ENCODE measurements at places on chromosomes 5 and 9. TPM values are rescaled to one million over a fixed set of nuclear protein-coding genes. Genes with fewer than 3 reads are reported as not detected.

- peaks cover 60% of the 10 kb centered on the region for H3K4me1 ChIP-seq
- DNase-seq, result peak; percentile 36
- H3K27ac ChIP-seq, result no peak overlapping the region
- peaks cover 3% of the 10 kb centered on the region for H3K36me3 ChIP-seq
- no peaks in the 10 kb centered on the region for H3K27me3 ChIP-seq
These were observed 37.4 kb downstream of the CAMK4 start for GRCh38 chr5:111261610-111262009.

DNA sequence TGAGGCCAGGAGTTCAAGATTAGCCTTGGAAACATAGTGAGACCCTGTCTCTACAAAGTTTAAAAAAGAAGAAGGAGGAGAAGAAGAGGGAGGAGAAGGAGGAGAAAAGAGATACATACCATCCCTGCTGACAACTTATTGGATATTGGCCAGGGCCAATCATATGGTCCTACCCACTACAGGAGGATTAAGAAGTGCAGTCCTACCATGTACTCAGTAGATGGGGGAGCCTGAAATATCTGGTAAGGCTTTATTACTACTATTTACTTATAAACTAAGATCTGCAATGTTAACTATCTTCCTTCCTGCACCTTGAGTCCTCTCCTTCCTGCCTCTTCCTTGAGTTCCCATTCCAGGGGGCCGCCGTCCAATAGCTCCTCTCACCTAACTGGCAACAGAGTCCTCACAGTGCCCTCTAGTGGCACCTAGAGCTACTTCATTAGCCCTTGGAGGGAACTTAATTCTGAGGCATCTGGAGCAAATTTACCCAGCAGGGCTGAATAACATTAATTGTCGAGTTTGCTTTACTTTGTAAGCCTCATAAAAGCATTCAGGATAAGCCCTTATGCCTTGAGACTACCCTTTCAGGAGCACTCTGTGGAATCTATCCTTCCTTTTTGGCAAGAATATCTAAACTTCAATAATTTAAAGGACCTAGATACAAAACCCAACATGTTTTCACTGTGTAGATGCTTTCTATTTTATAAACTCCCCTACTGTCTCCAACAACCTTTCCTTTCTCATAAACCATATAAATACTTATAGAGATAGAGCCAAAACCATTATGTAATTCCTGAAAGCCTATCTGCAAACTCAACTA lies 39.1 kb upstream of the RANBP6 start:
- no peak overlapping the region for H3K4me3 ChIP-seq
- no peaks in the 10 kb centered on the region for H3K4me1 ChIP-seq

- H3K36me3 ChIP-seq, result peaks cover 41% of the 10 kb centered on the region
- DNase-seq, result no peak
- no peaks in the 10 kb centered on the region for H3K27me3 ChIP-seq
- no peak overlapping the region for H3K4me3 ChIP-seq
- no peaks in the 10 kb centered on the region for H3K4me1 ChIP-seq
These were observed 20.2 kb upstream of the F2RL2 start for GRCh38 chr5:76643371-76643770.

DNA sequence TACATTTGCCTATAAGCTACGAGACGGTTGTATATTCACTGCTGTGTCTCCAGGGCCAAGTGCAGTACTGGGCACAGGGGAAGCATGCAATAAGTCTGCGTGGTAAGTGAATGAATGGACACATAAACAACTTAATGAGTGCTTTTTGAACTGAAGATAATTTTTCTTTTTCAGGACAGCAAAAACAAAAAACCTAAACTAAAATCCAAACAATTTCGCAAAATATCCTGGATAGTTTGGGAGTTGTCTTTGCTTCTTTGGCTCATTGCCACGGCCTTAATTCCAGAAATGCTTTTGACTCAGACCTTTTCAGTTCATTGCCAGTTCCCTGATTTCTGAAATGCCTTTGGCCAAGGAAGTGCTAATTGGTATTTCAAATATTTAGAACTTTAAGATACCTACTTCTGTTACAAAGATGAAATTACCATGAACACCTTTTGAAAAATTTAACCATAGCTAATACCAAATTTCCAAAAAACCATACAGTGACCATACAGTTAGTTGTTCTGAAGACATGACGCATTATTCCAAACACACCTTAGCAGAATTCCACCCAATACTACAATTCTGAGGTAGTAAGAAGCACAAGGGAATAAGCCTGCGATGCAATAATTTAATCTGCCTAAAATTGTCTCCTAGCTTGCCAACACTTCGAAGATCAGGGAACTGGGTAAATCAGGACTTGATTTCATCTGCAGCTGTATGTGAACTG lies 42.8 kb downstream of the TEK start:
- H3K27ac ChIP-seq, result no peak overlapping the region
- H3K4me3 ChIP-seq, result no peak overlapping the region
- no peaks in the 10 kb centered on the region for H3K36me3 ChIP-seq
- H3K4me1 ChIP-seq, result no peaks in the 10 kb centered on the region
- H3K27me3 ChIP-seq, result no peaks in the 10 kb centered on the region

GRCh38 chr5:73686912-73687311 lies 60.9 kb downstream of the ARHGEF28 start:
- no peaks in the 10 kb centered on the region for H3K4me1 ChIP-seq
- no peaks in the 10 kb centered on the region for H3K27me3 ChIP-seq
- no peak for DNase-seq
- H3K27ac ChIP-seq, result no peak overlapping the region
- no peak overlapping the region for H3K4me3 ChIP-seq
- H3K36me3 ChIP-seq, result no peaks in the 10 kb centered on the region

DNA sequence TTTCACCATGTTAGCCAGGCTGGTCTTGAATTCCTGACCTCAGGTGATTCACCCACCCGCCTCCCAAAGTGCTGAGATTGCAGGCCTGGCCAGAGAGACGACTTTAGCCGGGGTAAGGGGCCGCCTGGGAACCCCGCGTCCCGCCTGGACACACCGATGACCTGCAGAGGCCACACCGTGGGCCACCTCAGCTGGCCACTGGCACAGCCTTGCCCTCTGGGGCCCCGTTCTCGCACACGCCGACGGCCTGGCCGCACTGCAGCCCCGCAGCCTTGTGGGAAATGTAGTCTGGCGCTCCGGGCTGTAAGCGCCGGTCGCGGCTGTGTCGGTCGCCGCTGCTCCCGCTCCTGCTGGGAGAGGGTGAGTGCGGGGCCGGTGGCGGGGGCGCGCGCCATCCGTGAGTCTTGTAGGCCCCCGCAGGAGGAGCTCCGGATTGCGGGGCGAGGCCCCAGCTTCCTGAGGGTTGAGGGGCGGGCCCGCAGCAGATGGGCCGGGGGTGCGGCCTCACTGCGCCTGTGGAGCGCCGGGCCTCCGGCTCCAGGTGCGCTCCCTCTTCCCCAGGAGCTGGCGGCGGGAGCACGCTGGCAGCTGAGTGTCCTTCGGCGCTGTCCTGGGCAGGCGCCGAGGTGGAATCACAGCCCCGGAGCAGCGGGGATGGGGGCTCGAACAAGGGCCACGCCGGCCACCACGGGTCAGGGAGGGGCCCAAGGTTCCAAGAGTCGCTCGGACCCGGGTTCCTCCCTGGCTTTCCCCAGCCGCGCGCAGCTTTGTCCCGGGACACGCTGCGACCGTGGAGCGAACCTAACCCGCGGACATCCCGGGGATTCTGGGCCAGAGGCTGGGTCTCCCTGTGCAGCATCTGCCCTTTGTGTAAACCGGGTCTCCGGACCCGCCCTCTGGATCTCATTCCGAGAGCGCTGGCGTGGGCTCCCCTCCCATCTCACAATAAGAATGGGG lies at the start of gene ZFP2:
Gene ZFP2 (plus strand): TSS at position 299 of the 957 bp plus-strand sequence. CDS start 35,401 bp downstream, outside the sequence.
- H3K4me1 ChIP-seq, result peaks cover 6% of the 10 kb centered on the region
- peak within 1 kb of the TSS; percentile 6 for H3K4me3 ChIP-seq
- no peaks in the 10 kb centered on the region for H3K36me3 ChIP-seq
- no peaks in the 10 kb centered on the region for H3K27me3 ChIP-seq

DNA sequence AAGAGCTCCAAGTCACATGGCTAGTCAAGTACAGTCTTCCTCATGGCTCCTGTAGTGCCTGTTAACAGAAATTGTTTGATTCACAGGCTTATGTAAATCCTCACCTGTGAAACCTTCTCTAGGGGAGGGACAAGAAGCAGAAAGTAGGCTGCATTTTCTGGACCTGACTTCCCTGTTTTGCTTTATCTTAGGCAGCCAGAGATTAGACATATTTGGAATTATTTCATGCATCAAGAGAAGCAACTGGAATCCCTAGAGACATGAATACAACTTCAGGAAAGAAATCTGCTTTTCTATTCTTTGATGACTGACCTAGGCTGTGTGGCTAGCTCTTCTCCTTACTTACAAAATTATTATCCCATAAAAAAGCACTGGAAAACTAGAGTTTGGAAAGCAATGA lies 52.3 kb downstream of the CAST start:
- no peaks in the 10 kb centered on the region for H3K27me3 ChIP-seq
- no peak for DNase-seq
- H3K4me1 ChIP-seq, result peaks cover 43% of the 10 kb centered on the region
- peak overlapping the region; percentile 65 for H3K27ac ChIP-seq

DNA sequence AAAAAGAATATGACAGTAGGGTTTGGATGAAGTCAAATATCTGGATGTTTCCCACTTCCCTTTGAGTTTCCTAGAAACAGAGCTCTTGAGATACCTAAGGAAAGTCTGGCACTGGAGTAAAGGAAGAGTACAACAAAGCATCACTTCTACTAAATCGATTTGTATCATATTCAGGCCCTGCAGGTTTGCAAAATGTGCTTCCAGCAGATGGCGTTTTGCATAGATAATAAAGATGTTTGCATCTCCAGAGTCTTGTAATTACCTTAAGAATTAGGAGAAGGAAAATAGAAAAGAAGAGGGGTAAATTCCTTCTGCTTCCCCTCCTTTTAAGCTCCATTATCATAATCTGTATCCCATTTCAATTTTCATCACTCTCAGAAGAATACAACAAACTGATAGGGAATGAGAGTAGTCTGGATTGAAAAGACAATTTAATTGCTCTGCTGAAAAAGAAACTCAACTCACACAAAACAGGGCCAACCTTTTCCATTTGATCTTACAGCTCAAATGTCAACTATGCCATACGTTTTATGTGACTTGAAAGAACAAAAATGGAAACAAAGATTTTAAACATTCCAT lies 380.4 kb downstream of the PTPRD start:
- H3K4me1 ChIP-seq, result no peaks in the 10 kb centered on the region
- H3K27ac ChIP-seq, result no peak overlapping the region
- H3K36me3 ChIP-seq, result no peaks in the 10 kb centered on the region
- H3K4me3 ChIP-seq, result no peak overlapping the region
- no peak for DNase-seq

GRCh38 chr5:117881426-117882230 lies 1106.7 kb downstream of the DTWD2 start:
- H3K36me3 ChIP-seq, result no peaks in the 10 kb centered on the region
- no peak overlapping the region for H3K27ac ChIP-seq
- no peak overlapping the region for H3K4me3 ChIP-seq
- H3K4me1 ChIP-seq, result no peaks in the 10 kb centered on the region

DNA sequence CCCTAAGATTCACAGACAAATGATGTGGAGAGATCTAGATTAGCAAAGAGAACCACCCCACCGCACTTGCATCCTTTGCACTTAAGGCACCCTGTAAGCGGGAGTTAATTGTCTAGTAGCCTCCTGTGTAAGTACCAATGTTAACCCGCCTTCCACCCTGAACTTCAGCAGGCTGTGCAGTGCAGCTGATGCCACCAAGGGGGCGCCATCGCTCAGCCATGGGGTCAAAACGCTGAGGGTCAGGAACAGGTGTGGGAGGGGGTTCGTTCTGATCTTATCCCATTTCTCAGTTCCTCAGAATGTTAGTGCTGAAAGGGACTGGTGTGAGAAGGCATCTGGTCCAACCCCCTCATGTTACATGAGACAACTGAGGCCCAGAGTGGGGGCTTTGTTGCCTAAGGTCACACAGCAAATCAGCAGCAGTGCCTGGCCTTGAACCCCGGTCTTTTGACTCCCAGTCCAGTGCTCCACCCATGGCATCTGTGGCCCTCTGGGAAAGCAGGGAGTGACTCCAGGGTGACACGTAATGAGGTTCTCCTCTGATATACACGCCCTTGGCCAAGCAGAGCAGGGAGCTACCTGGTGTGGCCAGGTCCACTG lies 57.3 kb downstream of the CYFIP2 start:
- no peak overlapping the region for H3K4me3 ChIP-seq
- H3K36me3 ChIP-seq, result peaks cover 84% of the 10 kb centered on the region
- H3K27me3 ChIP-seq, result no peaks in the 10 kb centered on the region
- peaks cover 8% of the 10 kb centered on the region for H3K4me1 ChIP-seq

GRCh38 chr5:72125941-72126620 lies 18.8 kb downstream of the MAP1B start:
- H3K4me1 ChIP-seq, result no peaks in the 10 kb centered on the region
- H3K36me3 ChIP-seq, result no peaks in the 10 kb centered on the region
- H3K4me3 ChIP-seq, result no peak overlapping the region
- no peak overlapping the region for H3K27ac ChIP-seq
- DNase-seq, result no peak

- no peak overlapping the region for H3K4me3 ChIP-seq
- no peaks in the 10 kb centered on the region for H3K36me3 ChIP-seq
- H3K4me1 ChIP-seq, result no peaks in the 10 kb centered on the region
- no peaks in the 10 kb centered on the region for H3K27me3 ChIP-seq
- no peak overlapping the region for H3K27ac ChIP-seq
- no peak for DNase-seq
These were observed 90.2 kb downstream of the ZNF462 start for GRCh38 chr9:106953174-106953573.

GRCh38 chr9:97534961-97535594 lies 33.6 kb downstream of the TMOD1 start:
- no peaks in the 10 kb centered on the region for H3K4me1 ChIP-seq
- no peak for DNase-seq
- no peak overlapping the region for H3K4me3 ChIP-seq
- no peak overlapping the region for H3K27ac ChIP-seq

GRCh38 chr5:170178814-170179213 lies 54.0 kb upstream of the C5orf58 start:
- H3K4me3 ChIP-seq, result no peak overlapping the region
- no peaks in the 10 kb centered on the region for H3K4me1 ChIP-seq
- no peak for DNase-seq
- H3K36me3 ChIP-seq, result no peaks in the 10 kb centered on the region
- no peaks in the 10 kb centered on the region for H3K27me3 ChIP-seq

GRCh38 chr5:171680485-171680884 lies 105.1 kb upstream of the SMIM23 start:
- H3K4me1 ChIP-seq, result no peaks in the 10 kb centered on the region
- no peaks in the 10 kb centered on the region for H3K36me3 ChIP-seq
- no peak overlapping the region for H3K4me3 ChIP-seq
- no peak for DNase-seq
- no peaks in the 10 kb centered on the region for H3K27me3 ChIP-seq

- no peaks in the 10 kb centered on the region for H3K36me3 ChIP-seq
- H3K4me1 ChIP-seq, result peaks cover 71% of the 10 kb centered on the region
- DNase-seq, result peak; percentile 94
- peak overlapping the region; percentile 79 for H3K27ac ChIP-seq
These were observed 61.3 kb downstream of the RAPGEF1 start for GRCh38 chr9:131678499-131679111.

Gene FAM120AOS
- 50.8 TPM for total RNA-seq

Gene MARCOL
- total RNA-seq, result not detected

Gene SLC2A6
- 2.5 TPM for total RNA-seq

Gene AQP3
- 172 TPM for total RNA-seq

Gene PTPN3
- total RNA-seq, result not detected

Gene NR6A1
- not detected for total RNA-seq

Gene LEAP2
- total RNA-seq, result 8.8 TPM

Gene CCNO
- total RNA-seq, result not detected

Gene GZMA
- total RNA-seq, result 25.0 TPM

Gene LRRC19
- total RNA-seq, result not detected

Gene CYLC2
- not detected for total RNA-seq

Gene GPX8
- total RNA-seq, result not detected

Gene NUDCD2
- 26.4 TPM for total RNA-seq

Gene LRSAM1
- total RNA-seq, result 31.3 TPM

Gene ZNG1C
- 45.8 TPM for total RNA-seq

All from CD4-positive, alpha-beta memory T cell (primary cell).